ENCODE measurements at places on chromosomes 2 and 18.

GRCh38 chr2:70399046-70399445 lies 97.2 kb upstream of the FAM136A start:
- no peak for DNase-seq

DNA sequence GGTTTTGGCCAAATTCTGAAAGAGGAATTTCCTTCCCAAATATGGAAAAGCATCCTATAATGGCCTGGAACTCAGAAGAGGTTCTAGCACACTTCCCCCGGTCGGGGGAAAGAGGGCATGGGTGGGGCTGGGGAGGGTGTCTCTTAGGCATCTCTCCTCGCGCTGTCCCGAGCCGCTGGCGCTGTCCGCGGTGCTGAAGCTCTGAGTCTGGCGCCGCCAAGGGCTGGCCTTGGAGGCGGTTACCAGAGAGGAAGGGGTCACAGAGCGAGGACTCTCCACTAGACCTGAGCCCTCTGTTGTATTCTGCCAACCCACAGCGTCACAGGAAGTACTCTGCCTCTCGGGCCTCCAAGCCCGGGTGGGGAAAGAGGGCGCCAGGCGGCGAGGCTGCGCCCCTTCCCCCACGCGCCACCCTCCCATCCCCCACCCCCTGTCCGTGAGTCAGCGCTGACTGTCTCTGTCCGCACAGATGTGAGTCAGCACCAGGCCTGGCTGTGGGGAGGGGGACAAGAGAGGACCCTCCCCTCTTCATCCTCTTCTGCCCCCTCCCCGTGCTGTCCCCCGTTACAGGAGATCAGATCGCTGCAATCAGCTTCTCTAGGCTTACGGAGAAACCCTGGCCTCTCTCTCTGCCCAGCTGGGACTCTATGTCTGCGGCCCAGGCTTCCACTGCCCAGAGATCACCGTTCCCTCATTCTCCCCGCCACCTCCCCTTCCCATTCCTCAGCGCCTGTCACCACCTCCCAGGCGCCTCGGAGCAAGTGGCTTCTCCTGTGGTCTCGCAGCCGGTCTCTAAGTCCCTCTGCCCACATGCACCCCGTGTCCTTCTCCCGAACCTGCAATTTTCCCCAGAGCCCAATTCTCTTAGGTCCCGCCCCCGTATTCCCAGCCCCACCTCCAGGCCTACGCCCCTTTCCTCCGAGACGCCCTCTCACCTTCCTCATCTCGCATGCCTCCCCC lies 779 bp downstream of the PTPRN start:
- DNase-seq, result peak; percentile 40

DNA sequence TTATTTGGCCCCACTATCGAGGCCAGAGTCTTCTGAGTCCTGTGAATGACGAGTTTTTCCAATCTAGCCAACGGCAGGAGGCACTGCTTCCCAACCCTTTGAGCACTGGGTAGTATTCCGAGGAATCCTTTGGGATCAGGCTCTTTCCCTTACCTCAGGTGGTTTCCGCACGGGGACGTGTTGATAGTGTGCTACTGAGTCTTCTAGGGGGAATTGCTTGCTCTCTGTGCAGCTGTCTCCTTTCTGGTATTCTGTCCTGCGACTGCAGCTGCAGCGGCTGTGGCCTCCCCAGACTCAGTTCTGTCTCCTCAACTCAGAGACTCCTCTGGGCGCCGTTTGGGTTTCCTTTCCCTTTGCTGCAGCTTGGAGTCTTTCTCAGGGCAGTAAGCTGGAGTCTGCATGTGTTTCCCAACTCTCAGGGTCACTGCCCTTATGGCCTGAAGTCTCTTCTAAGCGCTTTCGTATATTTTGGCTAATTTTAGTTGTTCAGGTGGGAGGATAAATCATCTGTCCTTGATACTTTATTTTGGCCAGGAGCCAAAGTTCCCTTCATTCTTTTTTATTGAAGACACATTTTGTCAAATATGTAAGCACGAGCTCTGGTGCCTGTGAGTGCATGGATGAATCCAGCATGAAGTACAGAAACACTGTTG lies 118.4 kb downstream of the MAP4K4 start:
- DNase-seq, result no peak

GRCh38 chr2:138507267-138507666 lies 5.7 kb downstream of the SPOPL start:
- no peak for DNase-seq

DNA sequence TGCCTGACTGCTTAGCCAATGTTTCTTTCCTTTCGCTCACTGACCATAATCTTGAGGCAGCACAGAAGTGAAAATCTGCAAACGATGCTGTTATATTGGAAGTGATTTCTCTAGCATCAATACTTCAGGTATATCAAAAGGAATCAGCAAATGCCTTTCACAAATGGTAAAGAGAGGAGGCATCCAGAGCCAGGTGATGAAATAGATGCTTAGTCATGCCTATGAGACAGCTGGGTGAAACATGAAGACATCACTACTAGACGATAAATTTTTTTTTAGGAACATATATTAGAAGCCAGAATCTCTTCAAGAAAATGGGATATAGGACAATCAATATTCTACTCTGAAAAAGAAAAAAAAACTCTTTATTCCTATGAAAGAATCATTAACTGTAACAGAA lies 249.2 kb upstream of the SLC39A10 start:
- no peak for DNase-seq

DNA sequence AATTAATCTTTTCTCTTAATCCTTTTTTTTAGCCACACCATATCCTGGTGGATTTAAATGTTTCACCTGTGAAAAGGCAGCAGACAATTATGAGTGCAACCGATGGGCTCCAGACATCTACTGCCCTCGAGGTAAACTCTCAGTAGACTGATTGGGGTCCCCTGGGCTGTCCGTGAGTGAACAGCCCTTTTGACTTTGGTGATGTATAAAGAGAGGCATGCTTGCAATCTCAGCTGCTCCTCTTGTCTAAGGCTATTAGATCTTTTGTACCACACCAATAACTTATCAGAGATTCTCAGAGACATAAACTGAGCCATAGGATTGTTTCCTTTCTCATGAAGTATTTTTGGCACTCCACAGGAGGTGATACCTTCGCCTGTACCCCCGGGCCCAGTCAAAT lies 118.6 kb downstream of the LYPD6 start:
- no peak for DNase-seq

DNA sequence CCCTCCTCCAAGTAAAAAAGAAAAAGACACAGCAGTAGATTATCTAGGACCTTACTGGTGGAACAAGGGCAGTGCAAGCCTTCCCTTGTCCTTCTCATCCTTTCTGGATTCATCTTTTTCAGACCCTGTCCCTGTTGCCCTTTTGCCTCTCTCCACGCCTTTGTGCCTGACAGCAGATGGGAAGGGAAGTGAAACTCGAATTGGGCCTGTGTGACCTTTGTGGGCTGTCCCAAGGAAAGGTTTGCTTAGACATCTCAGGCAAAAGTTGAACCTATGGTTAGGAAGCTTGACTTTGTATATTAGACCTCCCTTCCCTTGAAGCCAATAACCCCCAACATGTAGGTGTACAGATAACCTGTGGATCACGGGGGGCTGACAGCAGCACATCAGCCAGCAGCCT lies 185.3 kb downstream of the PRKCE start:
- DNase-seq, result no peak

DNA sequence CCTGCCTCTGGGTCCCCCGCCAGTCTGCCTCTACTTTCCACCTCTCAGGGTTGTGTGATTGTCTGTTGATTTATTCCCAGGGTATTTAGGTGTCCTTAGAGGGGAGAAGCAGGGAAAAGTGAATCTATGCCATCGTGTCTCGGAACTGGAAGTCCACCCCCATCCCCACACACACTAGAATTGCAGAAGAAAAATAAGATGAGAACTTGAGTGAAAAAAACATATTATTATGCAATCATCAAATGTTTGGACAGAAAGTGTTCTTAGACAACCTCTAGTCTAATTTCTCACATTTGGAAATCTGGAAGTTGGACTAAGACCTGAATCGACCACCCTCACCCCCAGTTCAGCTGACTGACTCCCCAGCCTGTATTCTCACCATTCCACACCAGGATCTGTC lies 14.1 kb upstream of the CASP8 start:
- no peak for DNase-seq

- peak; percentile 9 for DNase-seq
Observed at GRCh38 chr2:202034249-202035088, 814 bp downstream of the FZD7 start.

DNA sequence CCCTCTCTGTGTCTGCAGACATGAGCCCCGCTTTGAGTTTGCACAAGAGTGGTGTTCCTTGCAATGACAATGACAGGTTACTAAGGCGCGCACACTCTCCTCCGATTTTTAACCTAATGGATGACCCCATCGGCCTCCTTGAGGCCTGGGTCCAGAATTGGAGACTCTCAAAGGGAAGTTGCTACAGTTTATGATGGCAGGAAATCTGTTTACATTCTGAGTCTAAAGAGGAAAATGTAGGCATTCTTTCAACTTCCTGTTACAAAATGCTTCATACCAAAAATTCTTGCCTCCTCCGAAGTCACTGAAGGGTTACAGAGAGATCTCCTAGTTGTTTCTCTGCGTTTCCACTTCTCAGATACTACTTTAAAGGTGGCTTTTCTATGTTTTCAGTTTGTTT lies 225.3 kb upstream of the AGAP1 start:
- DNase-seq, result no peak

- no peak for DNase-seq
Observed at GRCh38 chr2:38791744-38792143, 13.7 kb downstream of the GEMIN6 start.

- DNase-seq, result no peak
Observed at GRCh38 chr2:223591596-223591995, 10.6 kb downstream of the SCG2 start.

- DNase-seq, result no peak
Observed at GRCh38 chr2:189454009-189454408, 12.7 kb downstream of the WDR75 start.

DNA sequence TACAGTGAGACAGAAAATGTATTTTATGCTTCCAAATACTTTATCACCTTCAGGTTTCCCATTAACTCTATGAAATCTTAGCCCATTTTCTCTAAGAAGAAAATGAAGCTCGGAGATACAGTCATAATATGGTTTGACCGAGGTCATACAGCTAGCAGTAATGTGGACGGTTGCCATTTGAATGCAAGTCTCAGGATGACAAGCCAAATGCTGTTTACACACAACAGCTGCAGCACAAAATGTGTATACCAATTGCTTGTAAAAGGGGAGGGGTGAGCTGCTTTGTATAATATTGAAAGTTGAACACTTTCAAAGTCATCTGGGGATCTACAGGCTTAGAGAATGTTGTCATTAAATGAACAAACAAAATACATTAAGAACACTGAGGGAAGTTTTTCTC lies 93.8 kb upstream of the FSIP2 start:
- DNase-seq, result no peak

GRCh38 chr2:190575263-190575662 lies 40.7 kb upstream of the NEMP2 start:
- DNase-seq, result no peak

GRCh38 chr2:178213991-178214390 lies 19.7 kb downstream of the OSBPL6 start:
- no peak for DNase-seq

DNA sequence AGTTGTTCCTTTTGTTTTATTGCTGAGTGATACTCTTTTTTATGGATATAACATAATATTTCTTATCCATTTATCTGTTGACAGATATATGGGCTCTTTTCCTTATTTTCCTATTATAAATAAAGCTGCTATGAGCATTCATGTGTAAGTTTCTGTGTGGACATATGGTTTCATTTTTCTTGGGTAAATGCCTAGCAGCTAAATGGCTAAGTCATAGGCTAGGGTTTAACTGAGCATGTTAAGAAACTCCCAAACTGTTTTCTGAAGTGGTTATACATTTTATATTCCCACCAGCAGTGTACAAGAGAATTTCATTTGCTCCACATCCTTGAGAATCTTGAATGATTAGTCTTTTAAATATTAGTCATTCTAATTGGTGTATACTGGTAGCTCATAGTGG lies 786.6 kb upstream of the CDH2 start:
- no peak for DNase-seq

GRCh38 chr2:233209533-233210171 lies 41.8 kb upstream of the ATG16L1 start:
- no peak for DNase-seq

DNA sequence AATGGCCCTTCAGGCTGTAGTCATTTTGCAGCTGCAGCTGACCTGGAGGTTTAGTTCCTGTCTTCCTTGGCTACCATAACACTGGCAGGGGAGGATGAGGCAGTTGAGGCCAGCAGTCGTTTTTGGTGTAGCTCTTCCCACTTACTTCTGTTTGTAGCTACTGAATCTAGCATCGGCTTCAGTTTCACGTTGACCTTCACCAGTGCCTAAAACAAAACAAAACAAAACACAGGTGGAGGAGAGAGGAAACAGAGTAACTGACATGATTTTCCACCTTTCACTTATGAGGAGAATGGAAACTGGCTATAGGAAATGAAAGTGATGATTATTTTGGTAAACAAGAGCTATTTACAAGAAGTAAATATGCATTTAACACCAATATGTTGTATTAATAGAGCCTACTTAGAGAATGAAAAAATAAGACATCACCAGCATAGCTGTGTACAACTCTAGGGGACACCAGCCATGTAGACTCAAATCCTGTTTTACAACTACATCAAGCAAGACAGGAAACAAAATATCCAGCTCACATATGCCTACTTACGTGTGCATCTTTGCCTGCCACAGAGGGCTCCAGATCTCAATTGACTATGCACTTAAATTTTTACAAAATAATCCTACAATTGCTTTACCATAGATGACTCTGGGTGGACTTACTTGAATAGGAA lies 236.9 kb downstream of the AGPS start:
- DNase-seq, result no peak

GRCh38 chr2:46239175-46239846 lies 57.9 kb upstream of the EPAS1 start:
- no peak for DNase-seq

- no peak for DNase-seq
Observed at GRCh38 chr2:12486205-12487118, 230.3 kb upstream of the TRIB2 start.

DNA sequence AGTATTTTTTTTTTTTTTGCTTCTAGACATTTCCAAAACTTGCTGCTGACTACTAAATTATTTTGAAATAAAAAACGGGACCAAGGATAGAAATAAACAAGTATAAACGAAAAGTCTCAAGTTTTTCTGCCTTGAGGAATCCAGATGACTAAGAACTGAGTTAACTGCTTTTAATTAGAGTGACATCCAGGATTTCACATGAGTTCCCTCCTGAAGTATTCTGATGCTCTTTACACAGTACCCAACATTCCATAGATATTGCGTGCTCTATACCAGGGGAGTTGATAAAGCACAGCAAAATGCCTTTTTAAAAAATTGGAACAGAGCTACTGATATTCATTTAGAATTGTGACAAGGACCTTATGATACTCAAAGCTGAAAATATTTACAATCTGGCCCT lies 618.0 kb downstream of the CCDC85A start:
- no peak for DNase-seq

Measured in activated T-helper 1 cell treated with Interleukin-2 at 50 U/mL for 16 hours (primary cell).